ENCODE measurements at places on chromosomes 5 and 9.

- DNase-seq = no peak
- H3K4me1 ChIP-seq = no peaks in the 10 kb centered on the region
- no peak overlapping the region for H3K27ac ChIP-seq
- H3K36me3 ChIP-seq = peaks cover 10% of the 10 kb centered on the region
- H3K27me3 ChIP-seq = no peaks in the 10 kb centered on the region
Observed at GRCh38 chr9:100196215-100196614, 97.2 kb downstream of the INVS start.

GRCh38 chr9:111944241-111944866 lies 47.7 kb downstream of the UGCG start:
- no peak overlapping the region for H3K4me3 ChIP-seq
- peaks cover 17% of the 10 kb centered on the region for H3K4me1 ChIP-seq
- no peak for DNase-seq
- peaks cover 1% of the 10 kb centered on the region for H3K36me3 ChIP-seq
- H3K27me3 ChIP-seq = peaks cover 9% of the 10 kb centered on the region

DNA sequence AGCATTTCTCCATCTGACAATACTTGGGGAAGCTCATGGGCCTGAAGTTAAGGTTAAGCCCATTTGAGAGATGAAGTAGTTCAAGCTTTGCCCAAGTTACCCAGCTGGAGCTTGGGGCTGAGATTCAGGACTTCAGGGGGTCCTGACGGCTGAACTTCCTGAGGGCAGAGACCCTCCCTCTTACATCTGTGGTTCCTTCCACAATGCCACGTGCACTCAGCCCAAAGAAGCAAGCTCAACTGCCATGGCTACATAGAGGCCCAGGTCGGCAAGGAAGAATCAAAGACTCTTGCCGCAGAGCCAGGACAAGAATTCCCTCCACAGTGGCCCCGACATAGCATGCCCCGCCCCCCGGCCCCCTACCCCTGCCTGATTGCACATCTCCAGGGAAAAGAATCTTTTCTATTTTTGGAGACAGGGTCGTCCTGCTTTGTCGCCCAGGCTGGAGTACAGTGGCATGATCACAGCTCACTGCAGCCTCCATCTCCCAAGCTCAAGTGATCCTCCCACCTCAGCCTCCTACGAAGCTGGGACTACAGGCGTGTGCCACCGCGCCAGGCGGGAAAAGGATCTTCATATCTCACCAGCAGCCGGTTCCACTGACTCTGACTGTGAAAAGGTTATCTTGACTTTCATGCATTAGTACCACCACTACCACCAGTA lies 9.2 kb downstream of the PHF19 start:
- H3K4me1 ChIP-seq = peaks cover 38% of the 10 kb centered on the region
- DNase-seq = no peak
- peaks cover 43% of the 10 kb centered on the region for H3K36me3 ChIP-seq
- H3K27ac ChIP-seq = peak overlapping the region; percentile 49

GRCh38 chr9:123365287-123365880 lies 9.4 kb downstream of the CRB2 start:
- no peak overlapping the region for H3K27ac ChIP-seq
- H3K4me1 ChIP-seq = no peaks in the 10 kb centered on the region
- no peaks in the 10 kb centered on the region for H3K36me3 ChIP-seq
- H3K27me3 ChIP-seq = peaks cover 3% of the 10 kb centered on the region
- no peak overlapping the region for H3K4me3 ChIP-seq

DNA sequence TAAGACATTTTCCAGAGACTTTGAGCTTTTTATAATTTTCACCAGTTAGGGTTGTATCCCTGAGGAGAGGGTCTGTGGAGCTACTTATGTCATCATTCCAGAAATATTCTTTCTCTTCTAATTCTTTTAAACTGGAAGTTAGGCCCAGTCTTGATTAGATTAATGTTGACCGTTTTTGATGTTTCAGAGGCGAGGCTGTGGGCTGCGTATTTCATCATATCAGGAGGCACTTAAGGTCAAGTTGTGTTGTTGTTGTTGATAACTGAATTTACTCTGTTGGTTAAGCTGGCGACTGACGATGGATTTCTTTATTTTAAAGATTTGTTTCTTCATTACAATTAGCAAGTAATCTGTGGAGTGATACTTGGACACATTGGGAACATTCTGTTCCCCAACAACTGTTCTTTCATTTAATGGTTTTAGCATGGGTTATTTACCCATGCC lies 20.1 kb downstream of the IPO11 start:
- DNase-seq = no peak
- no peaks in the 10 kb centered on the region for H3K27me3 ChIP-seq
- no peaks in the 10 kb centered on the region for H3K4me1 ChIP-seq
- no peaks in the 10 kb centered on the region for H3K36me3 ChIP-seq
- H3K27ac ChIP-seq = no peak overlapping the region
- H3K4me3 ChIP-seq = no peak overlapping the region
